ENCODE measurements at places on chromosomes 12 and 14.

GRCh38 chr12:65926119-65926908 is 102.0 kb downstream of the HMGA2 start:
- DNase-seq, result no peak

DNA sequence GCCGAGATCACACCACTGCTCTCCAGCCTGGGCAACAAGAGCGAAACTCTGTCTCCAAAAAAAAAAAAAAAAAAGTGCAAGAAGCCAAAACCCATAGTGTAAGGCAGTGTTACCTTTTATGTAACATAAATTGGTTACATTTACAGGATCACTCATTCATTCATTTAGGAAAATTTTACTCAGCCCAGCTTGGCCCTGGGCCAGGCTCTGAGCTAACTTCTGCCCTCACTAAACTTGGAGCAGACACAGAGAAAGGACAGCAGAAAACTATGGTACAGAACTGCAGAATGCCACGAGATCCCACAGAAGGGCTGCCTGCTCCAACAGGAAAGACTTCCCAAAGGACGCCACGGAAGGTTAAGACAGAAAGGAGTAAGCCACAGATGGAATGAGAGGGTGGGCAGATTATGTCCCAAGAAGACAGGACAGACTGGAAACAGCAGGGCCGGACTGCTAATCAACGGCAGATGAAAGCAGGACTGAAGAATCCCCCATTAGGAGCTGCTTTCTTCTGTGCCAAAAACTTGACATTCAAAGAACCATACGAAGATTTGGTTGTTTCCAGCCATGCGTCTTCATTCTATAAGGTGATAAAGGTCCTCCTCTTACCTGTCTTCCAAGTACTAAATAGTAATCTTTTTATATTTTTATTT is 18.9 kb downstream of the PPP1R13B start:
- no peak for DNase-seq

DNA sequence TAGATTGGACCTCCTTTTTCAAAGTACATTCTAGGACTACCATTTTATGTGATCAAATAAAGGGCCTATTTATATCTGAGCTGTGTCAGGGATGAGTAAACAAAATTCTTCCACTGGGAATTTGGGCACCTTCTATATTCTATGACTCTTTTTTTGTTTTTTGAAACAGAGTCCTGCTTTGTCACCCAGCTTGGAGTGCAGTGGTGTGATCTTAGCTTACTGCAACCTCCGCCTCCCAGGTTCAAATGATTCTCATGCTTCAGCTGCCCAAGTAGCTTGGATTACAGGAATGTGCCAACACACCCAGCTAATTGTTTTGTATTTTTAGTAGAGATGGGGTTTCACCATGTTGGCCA is 64.8 kb downstream of the DRAM1 start:
- no peak for DNase-seq

DNA sequence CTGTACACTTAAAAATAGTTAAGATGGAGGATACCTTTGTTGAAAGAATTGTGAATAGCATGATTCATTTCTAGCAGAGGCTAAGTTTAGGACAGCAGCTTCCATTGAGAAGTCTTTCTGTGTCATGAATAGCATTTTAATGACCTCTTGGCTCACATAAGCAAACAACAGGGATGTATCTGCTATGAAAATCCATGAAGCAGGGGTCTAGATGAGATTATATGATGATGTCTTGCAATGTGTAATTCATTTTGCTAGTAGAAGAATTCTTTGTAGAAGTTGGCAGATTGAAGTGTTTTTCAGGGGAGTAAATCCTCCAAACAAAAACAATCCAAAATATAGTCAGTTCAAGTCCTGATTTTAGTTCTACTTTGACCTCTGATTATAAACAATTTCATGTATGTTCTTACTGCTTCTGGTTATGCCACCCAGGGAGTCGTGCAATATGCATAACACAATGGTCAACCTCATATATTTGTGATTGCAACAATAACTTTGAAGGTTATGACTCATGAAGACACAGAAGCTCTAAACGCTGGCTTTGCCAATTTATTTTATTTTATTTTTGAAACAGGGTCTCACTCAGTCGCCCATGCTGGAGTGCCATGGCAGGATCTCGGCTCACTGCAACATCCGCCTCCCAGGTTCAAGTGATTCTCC is 6.9 kb upstream of the RD3L start:
- no peak for DNase-seq

All from AG04449 (cell line).